ENCODE measurements at places on chromosomes 1 and 21.

- no peak for DNase-seq
Measured at GRCh38 chr1:242057745-242058115, 58.8 kb upstream of the MAP1LC3C start.

DNA sequence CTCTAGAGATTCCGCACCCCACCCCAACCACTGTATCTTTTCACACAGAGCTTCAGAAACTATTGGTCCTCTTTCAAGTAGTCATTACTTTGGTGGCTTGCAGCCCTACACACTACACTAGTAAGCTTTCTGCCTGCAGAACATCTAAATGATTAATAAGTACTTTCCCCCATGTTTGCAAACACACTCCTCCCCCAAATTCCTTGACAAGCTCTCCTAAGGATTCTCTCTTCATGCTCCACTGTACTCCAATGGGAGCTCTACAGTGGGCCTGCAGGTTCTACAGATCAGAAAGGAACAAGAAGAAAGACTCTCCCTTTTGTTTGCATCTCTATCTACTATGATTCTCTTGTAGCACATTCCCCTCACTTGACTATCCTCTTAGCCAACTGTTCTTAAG lies 16.3 kb upstream of the NUF2 start:
- no peak for DNase-seq

DNA sequence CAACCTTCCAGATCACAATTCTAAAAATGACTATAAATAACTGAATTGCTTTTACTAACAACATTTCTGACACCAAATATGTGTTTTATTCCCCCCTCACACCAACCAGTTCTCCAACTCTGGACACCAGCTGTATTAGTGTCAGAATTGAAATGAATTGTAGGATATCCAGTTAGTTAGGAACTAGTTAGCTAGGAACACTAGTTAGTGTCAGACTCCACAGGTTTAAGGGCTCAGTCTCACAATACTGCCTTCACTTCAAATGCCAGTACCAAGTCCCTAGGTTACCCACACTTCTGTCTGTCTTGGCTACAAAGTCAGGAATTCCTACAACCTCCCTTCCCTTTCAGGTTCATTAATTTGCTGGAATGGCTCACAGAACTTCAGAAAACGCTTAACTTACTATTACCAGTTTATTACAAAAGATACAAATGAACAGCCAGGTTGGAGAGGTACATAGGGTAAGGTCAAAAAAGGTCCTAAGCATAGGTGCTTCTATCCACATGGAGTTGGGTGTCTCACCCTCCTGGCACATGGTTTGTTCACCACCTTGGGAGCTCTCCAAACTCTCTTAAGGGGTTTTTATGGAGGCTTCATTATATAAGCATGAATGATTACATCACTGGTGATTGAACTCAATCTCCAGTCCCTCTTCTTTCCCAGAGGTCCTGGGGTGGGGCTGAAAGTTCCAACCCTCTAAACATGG lies 4.2 kb downstream of the STXBP3 start:
- DNase-seq = no peak

GRCh38 chr1:240768979-240769378 lies 157.0 kb upstream of the GREM2 start:
- DNase-seq = no peak

GRCh38 chr1:96641282-96641681 lies 80.3 kb upstream of the PTBP2 start:
- no peak for DNase-seq

DNA sequence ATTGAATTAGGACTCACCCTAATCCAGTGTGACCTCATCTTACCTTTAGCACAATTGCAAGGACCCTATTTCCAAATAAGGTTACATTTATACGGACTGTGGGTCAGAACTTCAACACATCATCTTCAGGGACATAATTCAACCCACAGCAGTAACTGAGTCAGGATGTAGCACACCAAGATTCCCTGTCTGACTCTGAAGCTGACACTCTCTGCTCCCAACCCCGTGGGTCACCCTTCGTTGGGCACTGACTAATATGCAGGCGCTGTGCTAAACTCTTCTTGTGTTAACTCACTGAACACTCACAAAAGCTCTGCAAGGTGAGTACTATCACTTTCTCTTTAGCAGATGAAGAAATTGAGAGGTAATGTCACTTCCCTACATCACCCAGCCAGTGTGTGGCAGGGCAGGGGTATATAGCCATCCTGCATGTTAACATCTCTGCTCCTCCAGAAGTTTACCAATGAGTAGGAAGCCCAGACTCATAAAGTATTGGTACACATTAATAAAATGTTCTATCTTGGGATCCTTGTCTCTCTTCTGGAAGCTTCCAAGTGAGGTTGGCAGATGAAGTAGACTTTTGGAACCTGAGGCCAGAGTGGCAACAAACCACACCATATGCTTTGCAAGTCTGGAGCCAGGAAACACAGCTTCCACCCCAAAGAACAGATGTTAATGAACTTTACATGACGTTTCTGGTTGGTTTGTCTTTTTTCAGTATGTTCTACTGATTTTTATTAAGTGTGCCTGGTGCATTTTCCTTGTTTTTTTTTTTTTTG lies 139.2 kb upstream of the KLHDC7A start:
- DNase-seq = no peak

DNA sequence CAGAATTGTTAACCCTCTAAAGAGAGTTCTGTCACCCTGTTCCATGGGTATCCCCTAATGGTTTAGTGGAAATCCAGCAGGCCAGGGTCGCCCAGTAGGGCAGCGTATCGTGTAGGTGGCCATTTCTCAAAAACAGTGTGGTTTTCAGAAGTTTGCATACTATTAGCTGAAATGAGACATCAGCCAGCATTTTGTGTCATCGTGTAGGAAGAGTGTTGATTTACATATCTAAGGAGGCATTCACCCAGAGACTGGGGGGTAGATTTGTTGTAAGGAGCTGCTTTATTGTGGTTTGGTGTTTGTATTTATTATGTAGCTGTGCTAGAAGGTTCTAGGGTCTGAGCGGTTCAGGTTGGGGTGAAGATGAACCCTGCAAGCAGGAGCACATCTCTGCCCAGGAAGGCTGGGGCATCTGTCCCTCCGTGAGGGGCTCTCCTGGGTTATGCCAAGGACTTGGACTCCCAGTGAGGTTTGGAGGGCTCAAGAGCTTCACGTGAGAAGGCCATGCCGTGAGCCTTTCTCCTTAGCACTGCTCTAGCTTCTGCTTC lies 174.4 kb downstream of the PGBD5 start:
- DNase-seq = no peak

GRCh38 chr1:32250893-32251716 lies at the start of gene LCK:
Gene LCK (plus strand): TSS chr1:32251265. CDS start chr1:32274330, 23,065 bp downstream.
- peak; percentile 85 for DNase-seq

DNA sequence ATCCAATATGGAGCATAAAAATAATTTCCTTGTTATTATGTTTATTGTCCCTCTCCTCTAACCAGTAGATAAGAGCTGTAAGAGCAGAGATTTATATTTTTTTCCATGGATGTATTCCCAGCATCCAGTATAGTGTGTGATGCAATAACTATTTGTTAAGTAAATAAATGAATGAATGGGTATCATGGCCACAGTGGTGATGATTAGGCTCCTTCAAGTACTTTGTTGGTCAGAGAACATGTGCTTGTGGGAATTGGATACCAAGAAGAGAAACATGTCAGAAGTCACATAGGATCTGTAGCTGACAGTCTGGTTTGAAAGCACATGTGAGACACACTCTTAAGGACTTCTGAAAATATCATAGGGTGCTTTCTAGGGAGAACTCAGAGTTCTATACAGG lies 588.5 kb downstream of the AGBL4 start:
- DNase-seq = no peak

- peak; percentile 54 for DNase-seq
Measured at GRCh38 chr1:26700711-26701110, 4.9 kb downstream of the ARID1A start.

DNA sequence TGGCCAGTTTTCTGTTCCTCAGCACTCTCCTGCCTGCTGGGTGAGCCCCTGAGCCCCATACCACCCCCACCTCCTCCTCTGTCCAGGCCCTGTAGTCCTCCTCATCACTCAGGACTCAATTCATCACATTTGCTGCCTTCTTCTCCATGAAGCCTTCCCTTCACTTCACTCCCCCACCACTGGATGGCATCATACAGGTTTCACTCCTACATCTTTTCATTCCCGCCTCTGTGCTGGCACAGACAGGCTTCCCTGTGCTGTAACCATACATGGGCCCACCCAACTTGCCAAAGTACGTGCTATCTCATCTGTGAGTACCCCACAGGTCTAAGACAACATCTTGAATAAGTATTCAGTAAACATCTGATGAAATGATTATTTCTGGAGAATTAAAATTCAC lies 56.9 kb downstream of the SLC45A1 start:
- DNase-seq = peak; percentile 51

DNA sequence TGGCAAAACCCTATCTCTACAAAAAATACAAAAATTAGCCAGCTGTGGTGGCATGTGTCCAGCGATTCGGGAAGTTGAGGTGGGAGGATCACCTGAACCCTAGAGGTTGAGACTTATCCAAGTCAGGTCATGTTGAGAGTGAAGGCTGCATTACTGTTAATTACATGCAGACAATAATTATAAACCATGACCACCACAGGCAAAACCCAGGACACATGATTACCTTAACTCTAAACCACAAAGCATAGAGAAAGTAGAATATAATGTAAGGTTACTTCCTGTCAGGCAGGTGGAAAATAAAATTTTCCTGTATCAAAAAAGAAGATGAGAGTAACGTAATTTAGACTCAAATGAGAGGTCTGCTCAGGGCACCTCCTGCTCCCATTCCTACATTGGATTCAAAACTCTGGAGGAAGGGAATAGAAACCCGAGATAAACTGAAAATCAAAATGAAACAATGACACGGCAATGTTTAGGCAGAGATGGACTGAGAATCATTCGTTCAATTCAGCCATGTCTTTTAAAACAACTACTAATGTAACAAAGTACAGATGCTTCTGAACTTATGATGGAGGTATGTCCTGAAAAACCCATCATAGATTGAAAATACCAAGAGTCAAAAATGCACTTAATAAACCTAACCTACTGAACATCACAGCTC lies 33.6 kb downstream of the RGS8 start:
- peak; percentile 31 for DNase-seq

DNA sequence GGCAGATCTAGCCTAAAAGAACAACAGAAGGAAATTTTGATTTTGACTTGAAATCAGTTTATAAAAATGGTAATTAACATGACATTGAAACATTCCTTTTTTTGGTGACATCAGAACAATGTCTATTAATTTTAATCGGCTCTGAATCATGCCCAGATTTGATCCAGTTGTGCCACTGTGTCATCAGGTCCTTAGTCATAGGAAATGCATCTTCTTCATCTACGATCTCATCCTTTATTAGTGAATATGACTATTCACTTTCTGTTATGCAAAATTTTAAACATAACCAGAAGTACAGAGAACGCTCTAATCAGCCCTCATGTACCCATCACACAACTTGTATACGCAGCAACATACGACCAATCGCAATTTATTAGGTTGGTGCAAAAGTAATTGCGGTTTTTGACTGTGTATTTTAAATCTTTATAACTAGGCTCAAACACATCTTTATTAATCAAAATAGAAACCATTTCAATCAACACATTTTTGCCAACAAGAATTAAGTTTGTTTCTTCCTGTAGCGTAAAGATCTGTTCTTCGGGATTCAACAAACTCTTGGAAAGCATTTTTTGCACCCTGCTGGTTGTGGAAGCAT lies 40.3 kb upstream of the TLR5 start:
- no peak for DNase-seq

- DNase-seq = no peak
Measured at GRCh38 chr1:186839041-186839400, 10.3 kb downstream of the PLA2G4A start.

DNA sequence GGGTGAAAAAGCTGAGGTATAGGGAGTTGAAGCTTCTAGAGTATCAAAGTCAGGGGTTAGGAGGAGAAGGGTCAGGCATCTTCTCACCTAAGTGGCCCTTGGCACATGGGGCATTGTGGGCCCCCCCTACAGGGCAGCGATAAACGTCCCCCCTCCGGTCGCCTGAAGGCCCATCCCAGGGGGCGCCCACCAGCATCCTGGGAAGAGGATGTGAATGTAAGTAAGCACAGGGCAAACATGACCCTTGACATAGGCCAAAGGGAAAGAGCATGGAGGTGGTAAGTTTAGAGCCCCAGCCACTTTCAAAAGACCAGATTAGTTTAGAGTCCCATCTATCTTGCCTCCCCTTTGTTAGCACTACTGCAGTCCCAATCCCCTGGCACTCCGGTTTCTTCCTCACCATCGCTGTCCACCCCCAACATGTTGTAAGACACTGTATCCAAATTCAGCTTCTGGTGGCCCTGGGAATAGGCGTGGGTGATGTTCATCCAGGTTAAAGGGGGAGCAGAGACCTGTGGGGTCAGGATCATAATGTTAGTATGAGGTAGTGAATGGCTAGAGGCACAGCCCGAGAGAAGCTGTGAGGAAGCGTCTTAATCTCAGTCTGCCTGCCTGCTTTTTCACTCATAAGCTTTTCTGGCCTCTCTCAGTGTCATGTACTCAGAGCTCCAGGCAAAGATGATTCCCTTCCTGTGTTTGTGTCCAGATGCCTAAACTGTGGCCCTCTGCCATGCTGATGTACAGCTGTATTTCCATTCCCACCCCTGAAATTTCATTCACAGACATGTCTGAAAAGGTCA lies 2.7 kb downstream of the ITGA10 start:
- no peak for DNase-seq

DNA sequence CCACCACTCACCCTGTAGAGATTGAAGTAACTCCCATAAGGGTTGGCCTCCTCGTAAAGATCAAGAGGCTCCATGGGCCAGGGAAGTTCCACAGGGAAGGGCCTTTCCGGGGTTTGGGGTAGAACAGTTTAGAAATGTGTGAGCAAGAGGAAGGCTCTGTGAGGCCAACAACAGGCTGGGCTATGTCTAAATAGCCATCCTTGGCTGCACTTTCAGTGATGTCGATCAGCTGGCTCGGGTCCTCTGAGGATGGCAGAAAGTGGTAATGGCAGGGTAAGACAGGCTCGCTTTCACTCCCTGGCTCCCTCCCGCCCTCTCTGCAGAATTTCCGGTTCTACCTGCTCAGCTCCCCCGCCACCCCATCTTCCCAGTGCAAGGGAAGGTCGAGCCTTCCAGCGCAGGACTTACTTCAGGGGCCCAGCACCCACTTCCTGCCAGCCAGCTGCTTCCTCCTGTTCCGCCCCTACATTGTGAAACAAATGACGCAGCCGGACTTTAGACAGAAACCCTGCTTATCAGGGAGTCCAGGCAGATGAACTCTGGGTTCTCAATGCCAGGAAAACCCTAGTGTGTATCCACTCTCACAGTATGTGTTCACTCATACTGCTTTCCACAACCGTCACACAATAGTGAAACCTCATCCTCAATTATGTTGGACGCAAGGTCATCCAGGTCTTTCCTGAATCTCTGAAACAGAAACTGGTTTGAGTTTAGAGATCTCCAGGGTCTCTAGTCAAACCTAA lies 7.3 kb downstream of the F11R start:
- peak; percentile 88 for DNase-seq

- no peak for DNase-seq
Measured at GRCh38 chr21:37407719-37408420, 41.3 kb downstream of the DYRK1A start.

- DNase-seq = peak; percentile 21
Measured at GRCh38 chr21:42411197-42411869, 7.6 kb downstream of the UBASH3A start.

GRCh38 chr21:42734323-42734971 lies 81.0 kb downstream of the PDE9A start:
- DNase-seq = no peak

- DNase-seq = no peak
Measured at GRCh38 chr1:229582011-229582694, 23.6 kb upstream of the ABCB10 start.

Measured in OCI-LY7 (cell line).